ENCODE measurements at places on chromosomes 2 and 18.

DNA sequence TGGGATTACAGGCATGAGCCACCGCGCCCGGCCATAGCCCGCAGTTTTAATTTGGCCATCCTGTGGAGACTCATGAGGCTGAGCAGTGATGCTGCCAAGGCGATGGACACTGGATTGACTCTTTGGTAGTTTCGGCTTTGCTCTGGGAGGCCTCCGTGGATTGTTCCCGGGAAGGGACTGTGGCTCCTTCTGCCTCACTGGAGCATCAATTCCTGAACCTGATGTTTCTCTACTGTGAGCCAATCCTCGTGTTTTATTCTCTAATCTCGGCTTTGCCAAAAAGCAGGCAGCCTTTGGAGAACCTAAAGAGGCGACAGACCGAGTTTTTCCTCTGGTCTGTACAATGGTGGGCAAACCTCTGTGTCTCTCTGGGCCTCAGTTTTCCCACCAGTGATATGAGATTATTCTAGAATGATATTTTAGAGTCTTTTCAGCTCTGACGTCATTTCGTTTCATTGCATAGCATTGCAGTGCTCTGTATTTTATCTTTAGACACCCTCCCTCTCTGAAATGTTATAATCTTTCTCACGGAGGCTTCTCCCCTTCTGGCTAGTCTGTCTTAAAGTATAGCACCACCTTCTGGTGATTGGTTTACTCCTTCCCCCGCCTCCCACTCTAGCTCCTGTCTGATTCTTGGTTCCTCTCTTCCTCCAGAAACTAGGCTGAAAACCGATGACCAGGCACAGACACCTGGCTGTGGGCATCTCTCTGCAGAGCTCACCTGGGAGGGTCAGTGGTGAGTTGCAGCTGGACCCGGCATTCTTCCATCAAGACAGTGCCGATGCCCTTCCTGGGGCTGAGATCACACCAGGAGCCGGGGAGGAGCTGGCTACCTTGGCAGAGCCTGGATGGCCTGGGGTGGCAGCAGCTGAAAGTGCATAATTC is 341.3 kb downstream of the MYCN start:
- DNase-seq = no peak

DNA sequence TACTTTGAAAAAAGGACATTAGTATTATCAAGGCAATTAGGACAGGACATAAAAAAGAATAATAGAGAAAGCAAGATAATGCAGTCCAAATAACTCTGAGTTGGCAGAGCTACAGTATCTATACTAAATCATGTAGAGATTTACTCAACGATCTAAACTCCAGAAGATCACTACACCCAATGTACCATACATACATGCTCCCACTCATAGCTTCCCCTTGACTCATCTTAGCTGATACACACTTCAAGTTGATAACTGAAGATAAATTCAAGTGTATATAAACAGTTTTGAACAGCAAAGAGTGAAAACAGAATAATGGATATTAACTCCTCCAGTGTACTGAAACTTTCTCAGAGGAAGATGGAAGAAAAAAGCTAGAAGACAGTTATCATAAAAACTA is 78.5 kb downstream of the SESTD1 start:
- no peak for DNase-seq

GRCh38 chr18:79819968-79820351 is 22.2 kb downstream of the KCNG2 start:
- DNase-seq = no peak

GRCh38 chr2:14016289-14016955 is 616.1 kb upstream of the LRATD1 start:
- no peak for DNase-seq

DNA sequence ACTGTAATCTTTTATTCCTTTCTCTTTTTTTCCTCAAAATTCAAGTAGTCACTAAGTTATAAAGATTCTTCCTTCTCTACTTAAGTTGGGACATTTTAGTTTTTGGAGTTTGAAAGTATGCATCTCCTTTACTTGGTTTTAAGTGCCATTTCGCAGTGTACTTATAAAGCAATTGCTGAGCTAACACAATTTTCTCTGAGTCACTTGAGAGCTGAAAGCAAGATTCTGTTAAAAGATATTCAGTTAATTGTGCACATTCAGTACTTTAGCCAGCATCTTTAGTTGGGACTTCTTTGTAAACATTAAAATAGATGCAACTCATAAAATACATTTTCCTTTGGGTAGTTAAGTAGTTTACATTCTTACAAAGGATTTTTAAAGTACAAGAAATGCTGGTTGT is 136.0 kb downstream of the GFPT1 start:
- DNase-seq = no peak

DNA sequence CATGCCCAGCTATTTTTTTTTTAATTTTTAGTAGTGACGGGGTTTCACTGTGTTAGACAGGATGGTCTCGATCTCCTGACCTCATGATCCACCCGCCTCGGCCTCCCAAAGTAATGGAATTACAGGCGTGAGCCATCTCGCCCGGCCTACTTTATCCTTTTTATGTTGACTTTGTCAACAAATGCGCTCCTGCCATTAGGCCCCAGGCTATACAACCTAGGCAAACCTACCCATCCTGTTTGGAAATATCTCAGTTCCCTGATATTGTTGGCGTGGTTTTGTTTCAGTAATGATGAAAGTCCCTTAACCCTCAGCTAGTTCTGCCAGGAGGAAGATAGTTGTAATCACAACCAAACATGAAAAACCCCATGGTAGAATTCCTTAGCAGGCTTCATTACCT is 249.4 kb upstream of the SOX11 start:
- DNase-seq = no peak

DNA sequence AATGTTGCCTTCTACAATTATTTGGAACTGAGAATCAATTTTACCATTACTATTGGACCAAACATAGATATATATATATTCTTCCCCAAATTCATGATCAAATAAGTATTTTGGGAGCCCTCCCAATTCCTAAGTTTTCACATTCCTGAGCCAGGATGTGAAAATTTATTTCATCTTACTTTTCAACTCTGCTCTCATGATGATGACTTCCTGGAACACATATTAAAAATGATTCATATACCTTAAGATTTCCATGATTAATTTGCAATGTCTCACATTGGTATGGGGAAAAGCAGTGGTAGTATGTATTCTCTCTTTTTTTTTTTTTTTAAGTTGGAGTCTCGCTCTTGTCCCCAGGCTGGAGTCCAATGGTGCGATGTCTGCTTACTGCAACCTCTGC is 596.1 kb upstream of the ZEB2 start:
- DNase-seq = no peak

- no peak for DNase-seq
Observed at GRCh38 chr18:9898792-9899549, 13.2 kb downstream of the TXNDC2 start.

- no peak for DNase-seq
Observed at GRCh38 chr2:26532301-26533250, 54.7 kb upstream of the OTOF start.

DNA sequence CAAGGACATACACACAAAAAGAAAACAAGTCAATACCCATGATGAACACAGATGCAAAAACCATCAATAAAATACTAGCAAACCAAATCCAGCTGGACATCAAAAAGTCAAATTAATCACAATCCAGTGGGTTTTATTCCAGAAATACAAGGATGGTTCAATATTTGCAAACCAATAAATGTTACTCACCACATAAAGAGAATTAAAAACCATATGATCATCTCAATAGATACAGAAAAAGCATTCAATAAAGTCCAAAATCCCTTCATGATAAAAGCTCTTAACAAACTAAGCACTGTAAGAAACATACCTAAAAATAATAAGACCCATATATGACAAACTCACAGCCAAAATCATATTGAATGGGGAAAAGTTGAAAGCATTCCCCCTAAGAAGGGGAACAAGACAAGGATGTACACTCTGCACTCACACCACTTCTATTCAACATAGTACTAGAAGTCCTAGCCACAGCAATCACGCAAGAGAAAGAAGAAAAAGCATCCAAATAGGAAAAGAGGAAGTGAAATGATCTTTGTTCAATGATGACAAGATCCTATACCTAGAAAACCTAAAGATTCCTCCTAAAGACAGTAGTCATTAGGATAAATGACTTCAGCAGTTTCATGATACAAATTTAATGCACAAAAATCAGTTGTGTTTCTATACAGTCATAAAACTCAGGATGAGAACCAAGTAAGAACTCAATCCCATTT is 62.6 kb downstream of the TRAPPC8 start:
- no peak for DNase-seq

GRCh38 chr2:42860319-42861094 is 68.1 kb upstream of the HAAO start:
- no peak for DNase-seq

DNA sequence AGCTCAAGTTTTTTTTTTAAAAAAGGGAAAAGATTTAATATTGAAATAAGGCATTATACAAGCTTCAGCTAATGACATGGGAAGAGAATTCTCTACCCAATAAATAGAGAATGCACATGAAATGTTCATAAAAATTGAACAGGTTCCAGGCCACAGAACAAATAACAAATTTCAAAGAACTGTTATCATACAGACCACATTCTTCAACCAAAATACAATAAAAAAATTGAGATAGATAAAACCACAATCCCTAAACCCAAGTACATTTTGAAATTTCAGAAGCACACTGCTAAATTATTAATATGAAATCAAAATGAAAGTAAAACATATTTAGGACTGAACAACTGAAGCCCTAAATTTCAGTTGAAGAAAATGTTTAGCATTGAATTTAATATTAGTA is 89.6 kb downstream of the BCL2 start:
- no peak for DNase-seq

DNA sequence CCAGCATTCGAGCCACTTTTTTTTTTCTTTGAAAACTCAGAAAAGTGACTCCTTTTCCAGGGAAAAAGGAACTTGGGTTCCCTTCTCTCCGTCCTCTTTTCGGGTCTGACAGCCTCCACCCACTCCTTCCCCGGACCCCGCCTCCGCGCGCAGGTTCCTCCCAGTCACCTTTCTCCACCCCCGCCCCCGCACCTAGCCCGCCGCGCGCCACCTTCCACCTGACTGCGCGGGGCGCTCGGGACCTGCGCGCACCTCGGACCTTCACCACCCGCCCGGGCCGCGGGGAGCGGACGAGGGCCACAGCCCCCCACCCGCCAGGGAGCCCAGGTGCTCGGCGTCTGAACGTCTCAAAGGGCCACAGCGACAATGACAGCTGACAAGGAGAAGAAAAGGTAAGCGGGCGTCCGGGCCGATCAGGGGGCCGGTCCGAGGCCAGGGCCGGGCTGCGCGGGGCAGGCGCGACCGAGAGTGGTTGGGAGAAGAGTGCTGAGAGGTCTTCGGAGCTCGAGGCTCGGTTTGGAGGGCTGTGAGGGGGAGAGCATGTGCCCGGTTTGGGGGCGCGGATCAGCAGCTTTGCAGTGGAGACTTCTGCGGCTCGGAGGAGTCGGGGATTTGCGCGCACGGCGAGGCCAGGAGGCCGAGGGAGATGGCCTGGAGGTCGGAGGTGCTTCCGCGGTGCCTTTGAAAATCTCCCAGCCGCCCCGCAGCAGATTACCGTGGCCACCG is 502 bp downstream of the EPAS1 start:
- DNase-seq = peak; percentile 60

DNA sequence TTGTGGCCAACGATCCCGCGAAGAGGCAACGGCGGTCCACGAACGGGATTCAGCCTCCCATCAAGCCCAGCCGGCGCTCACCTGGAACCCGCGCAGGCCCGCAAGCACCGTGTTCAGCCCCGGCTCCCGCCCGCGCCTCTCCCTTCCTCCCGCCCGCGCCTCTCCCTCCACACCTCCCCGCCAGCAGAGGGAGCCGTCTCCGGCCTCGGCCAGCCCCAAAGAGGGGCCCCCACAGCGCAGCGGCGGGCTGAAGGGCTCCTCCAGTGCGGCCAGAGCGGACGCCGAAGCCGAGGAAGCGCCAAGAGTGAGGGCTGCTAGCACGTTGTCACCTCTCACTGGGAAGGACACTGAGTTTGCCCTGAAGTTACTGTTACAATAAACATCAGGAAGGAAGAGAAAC is 55.3 kb upstream of the LAPTM4A start:
- DNase-seq = peak; percentile 15

DNA sequence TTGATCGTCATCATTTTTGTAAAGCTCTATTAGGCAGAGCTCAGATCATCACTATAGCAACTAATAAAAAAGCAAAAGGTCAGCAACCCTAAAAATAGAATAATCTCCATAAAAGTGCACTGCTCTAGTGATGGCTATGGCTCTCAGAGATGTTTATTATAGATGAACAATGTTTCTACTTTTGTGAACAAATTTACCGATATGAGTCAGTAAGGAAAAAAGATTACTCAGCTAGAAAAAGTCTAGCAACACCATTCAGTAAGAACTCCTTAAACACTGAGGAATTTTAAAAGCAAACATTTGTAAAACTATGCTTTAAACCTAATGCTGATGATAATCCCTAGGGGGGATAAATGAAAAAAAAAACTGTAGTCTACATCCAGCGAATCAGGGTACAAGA is 69.6 kb downstream of the ACVR1C start:
- DNase-seq = no peak

GRCh38 chr18:12056034-12056883 is 37.4 kb upstream of the ANKRD62 start:
- DNase-seq = no peak

DNA sequence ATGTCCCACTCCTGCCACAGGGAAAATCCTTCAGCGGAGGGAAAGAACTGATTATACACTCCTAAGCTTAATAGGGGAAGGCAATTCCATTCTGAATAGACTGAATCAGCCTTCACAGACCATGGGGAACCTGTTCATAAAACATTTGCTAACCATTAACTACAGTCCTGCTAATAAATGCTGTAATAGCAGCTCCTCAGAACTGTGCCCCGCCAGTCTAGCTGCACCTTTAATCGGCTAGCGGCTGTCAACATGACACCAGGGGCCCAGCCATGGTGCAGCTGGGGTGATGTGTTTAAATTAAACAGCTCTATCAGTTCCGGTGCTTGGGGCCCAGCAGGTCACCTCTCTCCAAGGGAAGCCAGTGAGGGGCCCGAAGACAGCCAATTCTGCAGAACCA is 77.8 kb downstream of the GALNT14 start:
- no peak for DNase-seq

GRCh38 chr2:138298120-138298814 is 203.3 kb upstream of the SPOPL start:
- DNase-seq = no peak

Measured in stimulated activated CD8-positive, alpha-beta memory T cell treated with anti-CD3 and anti-CD28 coated beads, Interleukin-7, amount 100 ng/mL, for 48 hours (primary cell).